ENCODE measurements at places on chromosomes 1 and 21.

DNA sequence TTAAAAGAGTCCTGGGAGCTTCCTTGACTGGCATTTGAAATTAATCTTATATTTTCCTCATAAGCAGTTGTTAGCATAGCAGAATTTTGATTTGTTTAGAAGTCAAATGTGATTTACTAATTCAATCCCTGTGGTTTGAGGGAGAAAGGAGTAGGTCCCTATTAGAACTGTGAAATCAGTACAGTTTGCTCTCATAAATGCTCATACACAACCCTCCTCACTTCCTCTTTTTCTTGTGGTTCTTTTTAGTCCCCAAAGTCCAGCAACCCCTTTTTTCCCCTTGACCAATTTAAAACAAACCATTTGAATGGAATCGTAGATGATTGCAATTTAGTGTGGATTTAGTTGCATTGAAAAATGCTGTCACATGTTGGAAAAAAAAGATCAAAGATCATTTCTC, 9.2 kb upstream of the IFI44 start:
- no peak for DNase-seq

DNA sequence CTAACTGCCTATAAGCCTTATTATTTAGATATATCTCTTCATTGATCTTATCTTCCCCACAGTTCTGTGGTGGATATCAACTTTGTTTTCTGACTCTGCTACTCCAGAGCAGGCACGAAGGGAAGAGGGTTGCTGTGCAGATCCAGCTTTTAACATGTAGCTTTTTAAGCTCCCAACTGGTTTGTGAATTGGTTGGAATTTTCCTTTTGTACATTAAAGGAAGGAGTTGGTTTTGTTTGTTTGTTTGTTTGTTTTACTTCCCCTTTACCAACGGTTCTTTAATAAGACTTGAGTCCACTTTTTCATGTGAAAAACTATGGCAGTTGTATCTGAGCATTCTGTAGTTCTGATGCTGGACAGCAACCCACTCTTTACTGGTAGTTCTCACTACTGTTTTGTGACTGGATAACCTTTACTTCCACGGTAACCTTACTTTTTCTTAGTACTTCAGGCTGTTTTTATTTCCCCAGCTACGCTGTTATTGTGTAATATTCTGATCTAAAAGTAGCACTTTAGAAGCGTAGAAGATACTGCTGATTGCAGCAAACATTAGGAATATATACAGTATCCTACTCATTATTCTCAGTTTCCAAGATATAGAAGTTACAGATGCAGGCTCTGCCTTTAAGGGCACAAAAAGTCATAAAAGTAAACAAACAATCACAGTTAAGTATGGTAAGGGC, 1.6 kb downstream of the GNPAT start:
- no peak for DNase-seq

- no peak for DNase-seq
Measured at GRCh38 chr1:169078163-169078883, 28.2 kb upstream of the ATP1B1 start.

- DNase-seq, result no peak
Measured at GRCh38 chr1:77370583-77371306, 88.9 kb downstream of the AK5 start.

DNA sequence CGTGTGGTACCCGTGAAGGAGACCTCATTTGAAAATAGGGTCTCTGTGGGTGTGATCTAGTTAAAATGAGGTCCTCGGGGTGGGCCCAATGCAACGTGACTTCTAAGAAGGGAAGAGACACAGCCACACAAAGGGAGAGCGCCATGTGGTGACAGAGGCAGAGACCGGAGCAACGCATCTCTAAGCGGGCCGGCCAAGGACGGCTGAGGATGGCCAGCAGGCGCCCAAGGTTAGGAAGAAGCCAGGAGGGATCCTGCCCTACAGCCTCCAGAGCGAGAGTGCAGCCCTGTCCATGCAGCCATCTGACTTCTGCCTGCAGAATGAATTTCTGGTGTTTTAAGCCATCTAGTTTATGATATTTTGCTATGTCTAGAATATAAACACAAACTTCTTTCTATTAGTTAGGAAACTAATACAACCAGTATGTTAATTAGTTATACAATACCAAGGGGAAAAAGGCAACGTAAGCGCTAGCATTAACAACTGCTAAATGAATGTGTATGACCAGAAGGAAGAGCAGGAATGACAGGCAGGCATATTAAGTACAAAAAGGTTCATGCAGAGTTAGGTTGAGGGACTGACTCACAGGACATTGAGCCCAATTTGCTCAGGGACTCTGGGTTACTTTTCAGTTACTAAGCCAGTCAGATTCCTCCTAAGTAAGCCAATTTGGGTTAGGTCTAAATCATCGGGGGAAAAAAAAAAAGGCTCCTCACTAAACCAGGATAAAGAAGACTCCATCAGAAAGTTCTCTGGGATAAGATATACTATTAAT, 4.1 kb downstream of the CEP104 start:
- no peak for DNase-seq

DNA sequence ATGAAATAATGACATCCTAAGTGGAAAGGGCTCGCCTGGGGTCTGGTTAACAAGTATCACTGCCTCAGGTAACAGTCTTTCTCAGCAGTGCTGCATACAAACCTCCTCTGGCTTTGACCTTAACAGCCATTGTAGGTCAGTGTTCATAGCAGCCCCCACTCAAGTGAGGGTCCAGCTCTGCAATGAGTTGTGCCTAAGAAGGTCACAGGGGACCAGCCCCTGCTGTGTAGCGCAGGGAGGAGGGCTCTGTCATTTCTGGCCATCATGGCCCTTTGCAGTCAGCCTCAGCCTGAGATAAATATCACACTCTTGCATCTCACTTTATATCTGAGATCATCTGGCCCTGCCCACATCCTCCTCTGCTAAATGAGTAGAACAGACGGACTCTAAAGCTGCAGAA, 18.1 kb upstream of the MYSM1 start:
- peak; percentile 21 for DNase-seq

GRCh38 chr1:201504179-201504631, 2.7 kb downstream of the CSRP1 start:
- DNase-seq, result no peak

- DNase-seq, result no peak
Measured at GRCh38 chr1:8083739-8084484, 57.8 kb upstream of the ERRFI1 start.

DNA sequence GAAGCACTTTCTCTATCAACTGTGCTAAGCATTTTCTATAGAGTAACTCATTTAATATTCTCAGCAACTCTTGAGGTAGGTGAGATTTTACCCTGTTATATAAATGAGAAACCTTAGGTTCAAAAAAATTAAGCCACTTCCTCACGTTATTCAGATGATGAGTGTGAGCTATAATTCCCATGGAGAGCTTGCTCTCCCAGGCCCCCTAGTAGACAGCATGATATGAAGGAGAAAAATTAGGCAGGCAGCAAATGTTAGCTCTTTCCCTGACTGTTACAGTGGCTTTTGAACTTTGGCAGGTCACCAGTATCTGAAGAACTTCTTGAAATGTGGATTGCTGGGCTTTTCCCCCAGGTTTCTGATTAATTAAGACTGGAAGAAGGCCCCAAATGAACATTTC, 753.1 kb downstream of the NCAM2 start:
- no peak for DNase-seq

- DNase-seq, result no peak
Measured at GRCh38 chr1:193540511-193540910, 354.1 kb upstream of the B3GALT2 start.

GRCh38 chr1:81125672-81126071, 675.1 kb upstream of the ADGRL2 start:
- DNase-seq, result no peak
